Stimulated activated CD4-positive, alpha-beta T cell treated with anti-CD3 and anti-CD28 coated beads, Interleukin-15, amount 100 ng/mL, for 24 hours (primary cell): ENCODE measurements at places on chromosomes 11 and 22.

- no peak for DNase-seq
Observed at GRCh38 chr22:48103126-48103875, 1340.9 kb downstream of the TBC1D22A start.

- no peak for DNase-seq
Observed at GRCh38 chr22:31826443-31826842, 72.6 kb downstream of the DEPDC5 start.

- DNase-seq, result peak; percentile 38
Observed at GRCh38 chr22:45208993-45209838, 31.5 kb downstream of the KIAA0930 start.

GRCh38 chr22:24105631-24106030, 75.7 kb upstream of the SUSD2 start:
- no peak for DNase-seq

- no peak for DNase-seq
Observed at GRCh38 chr11:107683061-107683460, 28.8 kb downstream of the SLN start.

DNA sequence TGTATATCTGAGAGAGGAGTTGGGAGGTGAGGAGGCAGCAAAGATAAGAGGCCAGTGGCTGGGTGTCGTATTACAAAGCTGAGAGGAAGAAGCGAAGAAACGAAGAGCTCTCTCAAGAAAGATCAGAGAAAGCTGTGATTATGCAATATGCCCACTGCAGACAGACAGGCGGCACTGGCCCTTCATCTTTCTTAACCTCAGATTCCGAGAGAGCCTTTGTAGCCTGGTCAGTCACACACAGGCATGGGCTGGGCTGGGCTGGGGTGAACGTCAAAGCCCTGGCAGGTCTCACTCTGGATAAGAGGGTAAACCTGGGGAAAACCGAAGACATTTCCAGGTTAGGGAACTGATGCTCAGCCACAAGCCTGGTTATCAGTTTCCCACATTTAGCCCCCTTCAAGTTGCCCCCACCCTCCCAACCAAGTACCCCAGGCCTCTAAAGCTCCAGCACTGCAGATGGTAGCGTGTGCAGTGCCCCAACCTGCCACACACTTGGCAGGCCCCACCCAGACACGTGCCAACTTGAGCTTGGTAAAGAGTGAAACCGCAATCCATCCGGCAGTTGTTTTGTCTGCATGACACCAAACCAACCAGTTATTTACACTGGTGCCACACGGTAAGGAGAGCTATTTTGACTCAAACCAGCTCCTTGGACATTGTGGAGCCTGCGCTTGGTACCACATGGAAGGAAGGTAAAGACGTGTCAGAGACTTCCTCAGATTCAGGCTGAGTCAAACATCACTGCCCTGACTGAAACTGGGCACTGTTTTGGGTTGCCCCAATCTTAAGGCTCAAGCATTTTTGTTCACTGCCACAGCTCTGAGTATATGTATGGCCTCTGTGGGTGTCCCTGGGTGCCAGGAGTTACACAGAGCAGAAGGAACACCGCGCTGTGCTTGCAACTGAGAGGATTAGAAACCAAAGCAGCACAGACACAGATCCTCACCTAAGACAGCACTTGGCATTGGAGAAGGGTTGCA, 135.9 kb downstream of the FDX1 start:
- DNase-seq, result no peak

- peak; percentile 45 for DNase-seq
Observed at GRCh38 chr11:65557280-65558001, 718 bp downstream of the LTBP3 start.
